WERI-Rb-1 (cell line): ENCODE measurements at places on chromosomes 1 and 21.

- DNase-seq: no peak
These were observed 144.7 kb downstream of the GRIK3 start for GRCh38 chr1:36889478-36890226.

- no peak for DNase-seq
These were observed 30.3 kb downstream of the UBASH3A start for GRCh38 chr21:42433946-42434551.

GRCh38 chr21:42112857-42113256 is 41.7 kb downstream of the UMODL1 start:
- DNase-seq: no peak

GRCh38 chr1:226668173-226668560 is 70.9 kb downstream of the ITPKB start:
- no peak for DNase-seq

DNA sequence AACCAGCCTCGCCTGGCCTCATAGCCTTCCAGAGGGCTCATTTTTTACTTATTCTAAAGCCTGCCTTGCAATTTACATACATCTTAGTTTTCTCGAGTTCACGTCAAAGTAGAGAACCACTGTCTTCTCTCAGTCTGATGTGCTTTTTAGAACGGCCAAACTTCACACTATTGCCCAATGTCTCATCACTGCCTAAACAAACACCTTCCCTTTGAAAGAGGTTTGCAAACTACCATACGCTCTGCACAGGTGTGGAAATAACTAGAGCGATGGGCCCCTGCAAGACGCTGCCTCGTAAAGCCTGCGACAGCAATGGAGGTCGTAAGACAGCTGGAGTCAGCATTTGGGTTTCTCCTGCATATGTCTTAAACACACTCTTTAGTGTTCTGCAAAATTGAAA is 22.6 kb downstream of the PRDM15 start:
- no peak for DNase-seq

DNA sequence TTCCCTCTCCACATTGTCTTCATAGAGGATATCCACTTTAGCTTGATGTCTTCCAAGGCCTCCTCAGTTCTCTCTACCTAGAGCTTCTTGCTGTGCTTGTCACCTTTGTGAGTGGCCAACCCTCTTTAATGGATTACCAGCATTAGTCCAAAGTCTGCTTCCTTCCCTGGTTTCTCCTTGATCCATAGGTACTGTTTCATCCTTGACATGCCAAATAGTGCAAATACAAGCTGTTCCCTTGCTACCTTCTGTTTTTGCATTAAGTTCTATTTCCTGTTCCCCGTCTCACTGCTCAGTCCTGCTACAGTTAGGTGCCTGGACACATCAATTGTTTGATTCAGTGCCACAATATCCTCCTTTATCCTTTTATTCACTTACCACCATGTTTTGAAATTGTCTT is 19.2 kb downstream of the MAST2 start:
- no peak for DNase-seq

- DNase-seq: no peak
These were observed 610 bp downstream of the SCYL3 start for GRCh38 chr1:169892927-169893644.

DNA sequence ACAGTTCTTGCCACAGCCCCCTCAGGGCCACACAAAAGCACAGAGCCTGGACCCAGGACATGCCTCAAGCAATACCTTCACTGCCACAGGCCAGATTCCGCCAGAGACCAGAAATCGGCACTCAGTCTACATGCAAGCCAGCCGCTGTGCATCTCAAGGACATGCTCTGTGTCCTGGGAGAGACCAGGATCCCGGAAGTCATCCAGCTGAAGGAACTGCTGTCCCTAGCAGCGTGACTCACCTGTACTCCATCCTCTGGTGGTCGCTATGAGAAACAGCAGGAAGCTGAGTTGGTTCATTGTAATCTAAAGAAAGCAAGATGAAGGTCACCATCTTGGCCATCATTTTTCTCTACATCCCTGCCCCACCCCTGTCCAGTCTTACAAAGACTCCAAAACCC is 401 bp downstream of the ITLN1 start:
- no peak for DNase-seq

DNA sequence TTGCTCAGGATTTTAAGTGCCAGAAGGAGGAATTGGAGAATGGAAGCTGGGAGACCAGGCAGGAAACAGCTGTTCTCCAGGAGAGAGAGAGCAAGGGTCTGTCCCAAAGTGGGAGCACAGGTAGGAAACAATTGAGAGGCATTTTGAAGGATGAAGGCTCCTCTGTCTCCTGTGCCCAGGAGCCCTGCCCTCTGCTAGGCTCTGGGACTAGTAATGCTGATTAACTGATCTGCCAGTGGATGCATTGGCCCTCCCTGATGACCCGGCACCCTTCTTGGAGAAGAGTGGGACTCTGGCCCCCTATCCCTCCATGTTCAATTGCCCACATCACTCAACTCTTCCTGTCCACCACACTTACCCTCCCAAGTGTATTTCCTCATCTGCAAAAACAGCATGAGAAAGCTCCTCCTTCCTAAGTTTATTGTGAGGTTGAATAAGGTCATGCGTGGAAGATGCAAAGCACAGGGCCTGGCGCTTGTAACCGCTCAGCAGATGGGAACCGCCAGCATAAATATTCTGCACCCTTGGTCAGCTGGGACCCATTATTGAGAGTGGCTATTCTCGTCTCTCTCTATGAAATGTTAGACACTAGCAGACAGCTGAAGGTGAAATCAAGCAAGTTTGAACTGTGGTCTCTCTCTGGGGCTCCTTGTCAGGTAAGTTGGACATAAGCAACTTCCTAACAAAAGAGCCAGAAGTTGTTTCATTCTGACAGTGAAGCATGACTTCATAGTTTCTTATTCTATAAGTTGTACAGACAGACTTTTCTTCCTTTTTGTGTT is 63.0 kb upstream of the ANGPTL1 start:
- DNase-seq: no peak

DNA sequence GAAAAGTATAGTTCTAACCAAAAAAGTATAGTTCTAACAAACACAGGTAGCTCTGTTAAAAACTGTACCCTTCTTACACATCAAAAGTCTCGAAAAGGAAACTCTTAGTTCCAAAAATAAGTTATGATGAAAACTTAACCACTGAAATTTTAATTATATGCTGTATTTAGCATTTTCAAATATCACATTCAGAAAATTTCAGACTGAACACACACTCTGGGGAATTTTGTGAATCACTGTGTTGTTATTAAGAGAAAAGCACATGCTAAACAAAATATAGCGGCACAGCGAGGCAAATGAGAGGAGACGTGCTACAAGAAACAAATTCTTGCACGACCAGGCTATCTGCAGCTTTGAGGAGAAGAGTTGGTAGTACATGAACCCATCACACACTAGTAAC is 30.4 kb downstream of the VAV3 start:
- DNase-seq: no peak

GRCh38 chr1:228989992-228990827 is 254.9 kb downstream of the RHOU start:
- DNase-seq: no peak

GRCh38 chr1:245067257-245067656 is 87.5 kb upstream of the KIF26B start:
- DNase-seq: no peak

DNA sequence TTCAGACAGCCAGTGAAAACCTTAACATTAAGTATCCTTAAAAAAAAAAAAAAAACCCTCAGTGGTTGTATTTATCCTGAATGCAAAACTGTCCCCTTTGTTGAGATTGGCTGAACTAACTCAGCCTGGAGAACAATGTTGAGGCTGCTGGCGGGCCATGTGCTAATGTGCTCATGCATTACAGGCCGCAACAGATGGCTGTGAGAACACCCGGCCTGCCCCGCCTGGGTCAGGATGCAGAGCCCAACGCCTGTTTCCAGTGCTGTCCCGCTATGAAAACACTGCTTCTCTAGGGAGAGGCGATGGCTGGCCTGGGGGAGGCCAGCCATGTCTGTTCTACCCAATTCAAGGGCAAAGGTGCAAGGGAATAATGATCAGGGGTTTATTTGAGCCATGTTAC is 13.8 kb downstream of the OLIG2 start:
- DNase-seq: peak; percentile 67

DNA sequence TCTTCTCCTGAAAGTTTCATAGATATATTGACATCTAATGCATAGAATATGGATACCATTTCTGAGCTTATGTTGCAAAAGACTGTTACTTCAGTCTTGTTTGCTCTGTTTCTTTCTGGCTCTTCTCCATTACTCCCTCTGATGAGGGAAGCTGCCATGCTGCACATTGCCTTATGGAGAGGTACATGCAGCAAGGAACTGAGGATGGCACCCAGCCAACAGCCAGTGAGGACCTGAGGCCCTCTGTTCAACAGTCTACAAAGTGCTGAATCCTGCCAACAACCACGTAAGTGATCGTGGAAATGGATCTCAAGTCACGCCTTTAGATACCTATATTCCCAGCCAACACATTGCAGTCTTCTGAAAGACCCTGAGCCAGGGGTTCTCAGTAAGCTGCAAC is 66.6 kb upstream of the ADAMTS5 start:
- DNase-seq: no peak

DNA sequence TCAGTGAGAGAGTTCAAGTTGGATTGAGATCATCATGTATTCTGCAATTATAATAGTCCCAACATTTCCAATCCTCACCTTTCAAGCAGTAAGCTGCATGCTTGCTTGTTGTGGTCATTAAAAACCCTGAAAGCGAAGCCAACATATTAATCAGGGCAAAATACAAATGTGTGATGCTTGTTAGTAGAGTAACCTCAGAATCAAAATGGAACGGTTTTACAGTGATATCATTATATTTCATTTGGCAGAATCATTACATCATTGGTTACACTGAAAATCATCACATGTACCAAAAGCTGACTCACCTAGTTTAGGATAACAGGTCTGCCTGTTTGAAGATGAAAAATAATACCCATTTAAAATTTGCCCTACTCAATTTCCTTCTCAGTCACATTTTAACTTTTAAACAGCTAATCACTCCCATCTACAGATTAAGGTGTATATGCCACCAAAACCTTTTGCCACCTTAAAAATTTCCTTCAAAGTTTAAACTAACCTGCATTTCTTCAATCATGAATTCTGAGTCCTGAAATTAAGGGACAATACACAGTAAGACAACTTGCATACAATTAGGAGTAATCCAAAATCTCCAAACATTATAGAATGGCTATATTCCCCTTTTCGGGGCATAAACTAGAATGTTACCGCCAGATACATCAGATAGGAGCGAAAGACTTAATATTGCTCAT is 3.5 kb downstream of the GAS5 start:
- no peak for DNase-seq

GRCh38 chr21:29430030-29430429 is 131.3 kb downstream of the BACH1 start:
- peak; percentile 37 for DNase-seq

GRCh38 chr21:28731700-28732321 is 260.9 kb downstream of the LTN1 start:
- no peak for DNase-seq

GRCh38 chr1:111976332-111976731 is 13.1 kb downstream of the KCND3 start:
- no peak for DNase-seq

GRCh38 chr1:203278885-203279406 is 26.4 kb upstream of the BTG2 start:
- DNase-seq: no peak

GRCh38 chr1:62380181-62380580 is 56.7 kb upstream of the USP1 start:
- no peak for DNase-seq

- no peak for DNase-seq
These were observed 1065.8 kb upstream of the B3GALT2 start for GRCh38 chr1:194252199-194252598.

GRCh38 chr21:40835184-40835694 is 11.7 kb downstream of the DSCAM start:
- no peak for DNase-seq

- no peak for DNase-seq
These were observed 106.9 kb upstream of the F3 start for GRCh38 chr1:94648225-94649007.

GRCh38 chr1:87834941-87835340 is 506.3 kb downstream of the LMO4 start:
- no peak for DNase-seq

GRCh38 chr1:48869116-48869893 is 92.6 kb upstream of the BEND5 start:
- no peak for DNase-seq

DNA sequence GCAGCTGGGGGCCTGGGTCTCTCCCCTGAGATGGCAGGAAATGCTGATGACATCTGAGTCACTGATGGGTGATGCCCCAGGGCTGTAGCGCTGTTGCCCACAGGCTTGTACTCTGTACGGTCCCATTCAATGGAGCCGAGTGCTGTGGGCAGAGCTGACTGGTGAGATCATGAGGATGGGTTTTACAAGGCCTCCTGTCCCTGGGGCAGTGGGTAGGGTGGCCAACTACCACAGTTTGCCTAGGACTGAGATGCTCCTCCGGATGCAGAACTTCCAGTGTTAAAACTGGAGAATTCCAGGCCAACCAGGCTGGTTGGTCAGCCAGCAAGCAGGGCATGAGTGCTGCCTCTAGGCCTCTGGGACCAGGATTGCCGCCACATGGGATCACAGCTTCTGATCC is 9.2 kb downstream of the PHLDA3 start:
- no peak for DNase-seq

GRCh38 chr1:14367451-14367850 is 231.0 kb upstream of the KAZN start:
- no peak for DNase-seq

DNA sequence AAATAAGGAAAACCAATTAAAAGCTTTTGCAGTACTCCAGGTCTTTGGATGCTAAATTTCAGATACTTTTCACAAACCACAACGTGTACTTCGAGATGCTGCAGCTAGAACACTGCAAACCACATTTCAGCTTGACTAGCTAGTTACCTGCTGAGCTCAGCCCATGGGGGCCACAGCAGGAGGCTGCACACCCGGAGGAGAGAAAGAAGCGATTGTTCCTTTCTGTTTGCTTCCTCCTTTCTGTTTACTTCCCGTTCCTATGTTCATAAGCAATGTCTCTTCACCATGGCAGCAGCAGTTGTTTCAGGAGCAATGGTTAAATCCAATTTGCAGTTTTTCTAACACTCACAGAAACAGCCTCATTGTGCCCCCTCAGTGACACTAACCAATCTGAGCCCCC is 225.6 kb upstream of the FGGY start:
- no peak for DNase-seq

- no peak for DNase-seq
These were observed 253.9 kb downstream of the DUSP10 start for GRCh38 chr1:221487781-221488524.
